ENCODE measurements at places on chromosomes 5 and 9.

- DNase-seq = no peak
These were observed 525.0 kb downstream of the NR2F1-AS1 start for GRCh38 chr5:93055971-93056370.

GRCh38 chr5:51225789-51226742, 157.2 kb upstream of the ISL1 start:
- DNase-seq = no peak

GRCh38 chr9:128055344-128056040, 11.6 kb downstream of the NAIF1 start:
- no peak for DNase-seq

DNA sequence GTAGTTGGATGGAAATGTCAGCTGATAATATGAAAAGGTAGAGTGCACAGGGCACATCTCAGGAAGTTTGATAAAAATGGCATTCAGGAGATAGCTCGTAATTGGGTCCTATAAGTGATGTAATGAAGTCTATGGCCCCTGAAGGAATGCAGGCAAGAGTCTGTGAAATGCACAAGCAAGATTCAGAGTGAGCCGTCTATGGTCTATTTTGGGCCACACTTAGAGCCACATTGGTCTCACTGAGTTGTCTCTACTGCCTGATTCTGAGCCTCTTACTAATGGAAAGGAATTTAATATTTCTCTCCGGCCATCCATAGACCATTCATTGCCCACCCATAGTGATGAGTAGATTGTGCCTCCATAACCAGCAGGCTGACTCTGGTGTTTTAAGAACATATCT, 111.3 kb upstream of the KCNN2 start:
- DNase-seq = no peak

DNA sequence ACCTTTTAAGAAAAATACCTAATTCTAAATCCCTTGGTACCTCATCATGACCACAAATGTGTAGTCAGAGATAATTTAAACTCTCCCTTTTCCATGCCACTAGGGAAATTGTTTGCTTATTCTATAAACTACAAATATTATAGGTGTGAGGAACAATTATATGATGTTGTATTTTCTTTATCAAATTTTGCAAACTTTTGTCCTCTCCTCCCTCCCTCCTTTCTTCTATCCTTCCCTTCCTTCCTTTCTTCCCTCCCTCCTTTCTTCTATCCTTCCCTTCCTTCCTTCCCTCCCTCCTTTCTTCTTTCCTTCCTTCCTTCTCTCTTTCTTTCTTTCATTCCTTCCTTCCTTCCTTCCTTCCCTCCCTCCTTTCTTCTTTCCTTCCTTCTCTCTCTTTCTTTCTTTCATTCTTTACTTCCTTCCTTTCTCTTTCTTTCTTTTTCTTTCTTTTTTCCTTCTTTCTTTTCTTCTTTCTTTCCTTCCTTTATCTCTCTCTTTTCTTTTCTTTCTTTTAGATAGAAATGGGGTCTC, 41.2 kb downstream of the SPZ1 start:
- DNase-seq = no peak

DNA sequence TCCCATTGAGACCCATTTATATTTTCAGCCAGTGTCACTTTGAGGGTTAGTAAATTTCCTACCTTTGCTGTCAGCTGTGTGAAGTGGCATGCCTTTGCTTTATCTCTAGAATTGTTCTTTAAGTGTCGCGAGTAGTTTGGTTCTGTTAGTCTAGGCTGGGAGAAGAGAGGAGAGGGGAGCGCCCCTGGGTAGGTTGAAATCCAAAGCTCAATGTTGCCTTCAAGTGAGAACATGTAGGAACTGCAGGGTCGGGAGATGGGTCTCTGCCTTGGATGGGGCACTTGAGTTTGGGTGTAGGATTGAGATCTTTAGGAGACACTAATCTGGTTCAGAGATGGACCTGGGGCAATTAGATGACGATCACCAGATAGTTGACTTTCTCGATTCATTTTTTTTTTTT, 46.3 kb downstream of the STC2 start:
- DNase-seq = no peak

DNA sequence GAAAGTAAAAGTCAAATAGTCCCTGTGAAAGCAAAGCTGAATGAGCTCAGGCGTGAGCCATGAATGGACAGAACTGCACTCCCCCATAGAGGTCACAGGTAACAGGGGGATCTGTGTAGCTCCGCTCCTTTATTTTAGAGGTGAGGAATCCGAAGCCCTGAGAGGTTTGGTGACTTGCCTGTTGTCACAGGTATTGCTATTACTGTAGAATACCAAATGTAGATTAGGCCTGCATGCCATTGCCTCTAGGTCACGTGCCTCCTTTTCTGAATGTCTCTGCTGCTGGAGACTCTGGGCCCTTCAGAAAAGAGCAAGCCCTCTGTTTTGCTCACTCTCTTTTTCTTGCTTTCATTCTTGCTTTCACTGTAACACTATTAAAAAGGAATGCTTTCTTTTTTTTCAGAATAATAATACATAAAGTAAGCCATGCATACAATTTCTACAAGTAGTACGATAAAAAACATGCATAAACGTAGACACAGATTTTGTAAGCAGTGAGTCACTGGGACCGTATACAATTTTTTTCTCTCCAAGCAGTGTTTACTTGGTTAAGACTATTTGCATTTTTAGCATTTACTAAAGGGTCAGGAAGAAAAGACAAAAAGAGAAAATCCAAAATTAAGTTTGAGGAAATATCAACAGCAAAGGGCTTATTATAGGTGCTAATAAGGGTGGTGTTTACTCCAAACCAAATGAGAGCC, 568.7 kb upstream of the ADAMTS16 start:
- DNase-seq = no peak

- DNase-seq = no peak
These were observed 215.1 kb upstream of the ZNF608 start for GRCh38 chr5:124961521-124961920.

- DNase-seq = no peak
These were observed 135.5 kb downstream of the SEC61B start for GRCh38 chr9:99357575-99357974.

GRCh38 chr5:178165581-178165980, 11.9 kb upstream of the NHP2 start:
- DNase-seq = no peak

- DNase-seq = no peak
These were observed 215.4 kb downstream of the GLIS3 start for GRCh38 chr9:4084435-4084818.

GRCh38 chr9:83081010-83081409, 18.1 kb upstream of the RASEF start:
- no peak for DNase-seq

- no peak for DNase-seq
These were observed 388.4 kb upstream of the PTGER4 start for GRCh38 chr5:40291338-40291737.

GRCh38 chr5:151449297-151449696, 1.9 kb downstream of the SLC36A1 start:
- DNase-seq = no peak
